ENCODE measurements at places on chromosomes 5 and 9.

GRCh38 chr5:181037365-181037861 is 2.7 kb upstream of the BTNL9 start:
- no peak for DNase-seq

GRCh38 chr9:1048811-1049210 is 1.3 kb upstream of the DMRT2 start:
- no peak for DNase-seq

DNA sequence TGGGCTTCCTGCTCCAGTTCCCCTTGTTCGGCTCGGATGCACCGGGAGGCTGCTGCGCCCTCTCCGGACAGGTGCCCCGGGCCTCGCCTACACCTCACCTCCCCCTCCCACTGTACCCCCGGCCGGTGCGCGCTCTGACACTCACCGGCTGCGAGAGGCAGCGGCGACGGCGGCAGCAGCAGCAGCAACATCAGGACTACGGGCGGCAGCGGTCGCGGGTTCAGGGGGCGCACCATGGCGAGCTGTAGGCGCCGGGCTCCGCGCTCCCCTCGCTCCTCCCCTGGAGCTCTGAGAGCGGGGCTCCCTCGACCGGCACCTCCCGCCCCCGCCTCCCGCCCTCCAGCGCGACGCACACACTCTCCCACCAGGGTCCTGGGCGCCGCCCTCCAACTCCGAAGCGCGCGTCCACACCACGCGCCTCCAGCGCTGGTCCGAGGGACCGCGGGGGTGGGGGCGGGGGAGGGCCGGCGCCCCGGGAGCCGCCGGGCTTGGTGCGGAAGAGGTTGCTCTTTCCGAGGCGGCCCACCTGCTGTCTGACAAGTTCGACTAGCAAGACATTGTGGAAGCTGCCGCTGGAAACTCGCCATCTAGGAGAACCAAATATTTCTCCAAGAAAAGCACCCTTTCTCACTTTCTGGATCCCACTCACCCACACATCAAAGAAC is at the start of gene GFRA3:
TSS of gene GFRA3 (minus strand) at position 433 of the 665 bp plus-strand sequence. CDS start at position 236, 197 bp downstream.
- DNase-seq: no peak

- no peak for DNase-seq
These were observed 259.8 kb downstream of the NDUFS4 start for GRCh38 chr5:53820119-53820801.

- no peak for DNase-seq
These were observed 82.1 kb downstream of the DPYSL3 start for GRCh38 chr5:147427521-147428401.

- DNase-seq: no peak
These were observed 27.9 kb upstream of the TLE1 start for GRCh38 chr9:81717061-81717746.

- no peak for DNase-seq
These were observed 123.4 kb downstream of the TMEM161B start for GRCh38 chr5:88145221-88145610.

DNA sequence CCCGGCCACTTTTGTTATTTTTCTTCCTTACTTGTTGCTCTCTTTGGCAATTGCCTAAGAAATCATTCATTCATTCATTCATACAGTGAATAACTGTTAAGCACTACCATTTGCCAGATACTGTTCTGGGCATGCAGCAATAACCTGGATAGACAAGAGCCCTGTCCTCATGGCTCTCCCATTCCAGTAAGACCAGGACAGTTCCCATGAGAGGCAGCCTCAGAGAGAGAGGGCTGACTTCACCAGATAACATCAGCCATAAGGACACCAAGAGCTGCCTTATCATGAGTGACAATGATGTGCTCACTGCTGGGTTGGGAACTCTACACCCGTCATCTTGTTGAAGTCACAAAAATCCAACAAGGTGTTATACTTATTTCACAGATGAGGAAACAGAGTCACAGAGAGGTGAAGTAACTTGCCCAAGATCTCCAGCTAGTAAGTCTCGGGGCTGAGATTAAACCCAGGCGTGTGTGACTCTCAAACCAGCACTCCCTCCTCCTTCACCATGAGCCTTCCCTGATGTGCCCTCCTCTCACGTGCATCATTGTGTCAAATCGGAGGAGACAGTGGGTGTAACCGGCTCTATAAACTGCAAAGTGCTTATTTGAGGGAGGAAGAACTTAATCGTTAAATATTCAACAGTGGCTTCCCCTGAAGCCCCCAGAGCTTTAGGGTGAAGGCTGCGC is 61.1 kb upstream of the TBC1D2 start:
- no peak for DNase-seq

GRCh38 chr9:6052293-6052919 is 37.0 kb upstream of the RANBP6 start:
- no peak for DNase-seq

- DNase-seq: no peak
These were observed 108.9 kb downstream of the MARCHF3 start for GRCh38 chr5:126921241-126922091.

- DNase-seq: no peak
These were observed 2.5 kb upstream of the ISL1 start for GRCh38 chr5:51380603-51381207.

- no peak for DNase-seq
These were observed 43.2 kb downstream of the SH3TC2 start for GRCh38 chr5:149019679-149020078.

DNA sequence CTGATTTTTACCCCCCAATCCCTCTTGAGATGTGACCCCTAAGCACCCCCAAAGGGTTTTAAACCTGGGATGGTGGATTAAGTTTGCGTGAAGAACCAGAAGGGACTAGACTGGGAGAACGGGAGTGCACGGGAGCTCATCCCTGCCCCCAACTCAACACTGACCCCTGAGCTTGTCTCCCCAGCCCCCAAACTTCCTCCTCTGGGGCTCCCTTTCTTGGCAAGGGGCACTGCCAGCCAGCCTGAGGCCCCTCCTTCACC is 5.0 kb upstream of the SET start:
- no peak for DNase-seq

GRCh38 chr5:181243018-181243563 is 615 bp downstream of the RACK1 start:
- no peak for DNase-seq

GRCh38 chr9:90858457-90858901 is 56.9 kb downstream of the SYK start:
- no peak for DNase-seq

DNA sequence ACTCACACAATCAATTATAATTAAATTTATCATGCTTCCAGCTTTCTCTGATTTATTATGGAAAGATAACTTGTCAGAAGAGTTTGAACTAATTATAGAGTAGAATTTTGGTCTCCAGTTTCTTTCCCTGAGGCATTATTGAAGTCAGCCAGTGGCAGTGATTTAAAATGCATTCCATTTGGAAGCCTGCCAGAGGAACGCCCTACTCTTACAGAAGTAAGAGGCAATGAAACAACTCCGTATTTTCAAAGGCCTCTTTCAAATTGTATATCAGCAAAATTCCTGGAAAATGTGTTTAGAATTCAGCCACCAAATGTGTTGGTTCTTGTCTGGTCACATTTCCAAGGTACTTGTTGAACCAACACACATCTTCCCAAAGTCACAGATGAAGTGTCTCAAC is 640.9 kb downstream of the SEMA5A start:
- DNase-seq: no peak

Data from stimulated activated CD8-positive, alpha-beta memory T cell treated with anti-CD3 and anti-CD28 coated beads, Interleukin-7, amount 100 ng/mL, for 1 hour (primary cell).